ENCODE measurements at places on chromosomes 6 and 20.

GRCh38 chr6:53523511-53524454 is 21.1 kb downstream of the GCLC start:
- DNase-seq = no peak

- no peak for DNase-seq
Measured at GRCh38 chr20:23654717-23655116, 17.0 kb upstream of the CST3 start.

DNA sequence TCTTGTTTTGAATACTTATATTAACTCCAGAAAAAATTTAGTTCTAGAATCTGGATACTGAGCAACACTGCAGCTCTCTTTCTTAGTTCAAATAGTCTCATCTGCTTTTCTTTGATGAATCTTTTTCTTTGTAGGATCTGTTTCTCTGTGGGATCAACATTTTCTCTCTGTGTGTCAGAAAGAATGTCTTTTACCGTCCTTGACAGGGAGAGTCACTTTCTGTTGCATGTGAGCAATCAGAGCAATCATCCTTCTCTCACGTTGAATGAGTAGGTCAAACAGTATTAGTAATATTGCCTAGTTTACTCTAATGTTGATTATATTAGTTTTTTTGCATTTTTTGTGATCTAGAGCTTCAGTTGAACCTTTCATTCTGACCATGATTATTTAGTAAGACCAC is 130.9 kb downstream of the TRMT11 start:
- DNase-seq = no peak

DNA sequence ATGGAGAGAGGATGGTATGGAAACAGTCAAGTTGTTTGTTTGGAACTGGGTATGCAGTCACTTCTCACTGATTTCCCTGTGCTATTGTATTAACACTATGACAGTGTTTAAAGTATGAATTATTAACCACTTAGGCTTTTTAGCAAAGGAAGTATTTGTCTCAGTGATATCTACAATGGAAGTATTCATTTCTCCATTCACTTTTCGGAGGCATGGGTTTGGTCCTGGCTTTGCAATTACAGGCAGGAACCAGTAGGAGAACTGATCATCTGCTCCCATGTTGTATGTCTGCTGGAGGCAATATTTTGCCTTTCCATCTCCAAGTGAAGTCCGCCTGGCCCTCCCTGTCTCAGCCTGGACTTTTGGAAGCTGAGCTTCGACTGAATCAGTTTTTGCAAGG is 30.6 kb upstream of the EXOC2 start:
- no peak for DNase-seq

DNA sequence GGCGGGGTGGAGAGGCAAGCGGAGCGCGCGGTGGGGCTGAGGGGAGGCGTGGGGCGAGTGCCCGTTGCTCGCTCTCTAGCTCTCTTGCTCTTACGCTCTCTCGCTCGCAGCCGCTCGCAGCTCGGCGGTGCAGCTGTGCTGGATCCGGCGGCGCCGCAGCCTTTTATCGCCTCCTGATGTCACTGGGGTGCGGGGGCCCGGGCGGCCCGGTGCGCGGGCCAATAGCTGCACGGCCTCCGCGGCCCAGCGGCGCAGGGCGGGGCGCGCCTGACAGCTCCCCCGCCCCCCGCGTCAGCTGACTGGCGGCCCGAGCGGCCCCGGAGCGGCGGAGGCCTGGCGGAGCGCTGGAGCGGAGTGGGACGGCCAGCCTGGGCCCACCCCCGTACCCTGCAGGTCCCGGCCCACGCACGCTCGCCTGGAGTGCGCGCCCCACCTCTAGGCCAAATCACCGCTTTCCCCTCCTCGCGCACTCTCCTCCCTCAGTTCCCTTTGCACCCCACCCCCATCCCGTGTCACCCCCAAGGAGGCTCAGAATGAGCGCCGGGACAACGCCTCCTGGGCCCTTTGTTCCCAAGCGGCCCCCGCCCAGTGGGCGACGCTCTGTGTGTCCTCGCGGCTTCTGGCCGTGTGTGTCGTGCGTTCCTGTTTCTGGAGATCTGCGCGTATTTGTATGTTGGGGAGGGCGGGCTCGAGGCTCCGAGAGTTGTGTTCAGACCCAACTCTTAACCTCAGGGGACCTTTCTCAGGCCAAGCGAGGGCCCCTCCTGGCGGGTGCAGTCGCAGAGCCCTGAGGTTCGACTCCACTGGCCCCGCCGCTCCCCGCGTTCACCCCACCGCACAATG is at the start of gene MAFB:
Gene MAFB, minus strand, starts transcription at position 137 of the 843 bp plus-strand sequence. CDS start 386 bp downstream, outside the sequence.
- no peak for DNase-seq

DNA sequence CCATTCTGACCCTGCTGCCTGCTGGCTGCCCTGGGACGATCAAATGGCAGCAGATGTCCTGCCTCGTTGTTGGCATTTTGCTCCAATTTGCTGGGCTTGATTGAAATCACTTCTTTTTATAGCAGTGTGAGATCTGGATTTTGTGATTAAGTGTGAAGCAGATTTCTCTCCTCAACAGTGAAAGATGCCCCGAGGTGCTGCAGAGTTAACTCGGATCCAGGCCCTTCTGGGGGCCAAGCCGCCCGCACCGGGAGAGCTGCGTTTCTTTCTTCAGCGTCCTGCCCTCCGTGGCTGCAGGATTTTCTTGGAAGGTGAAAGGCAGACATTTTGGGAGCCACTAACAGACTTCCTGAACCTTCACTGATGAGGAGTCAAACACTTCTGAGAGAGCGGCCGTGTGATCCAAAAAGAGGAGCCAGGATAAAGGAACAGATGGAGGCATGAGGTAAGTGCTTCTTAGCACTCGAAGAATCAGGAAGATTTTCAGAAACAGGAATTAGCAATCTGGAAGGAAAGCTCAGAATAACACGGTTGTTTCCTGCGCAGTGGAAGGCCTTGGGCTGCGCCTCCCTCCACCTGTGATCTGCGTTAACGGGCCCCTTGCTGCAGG is 139.5 kb upstream of the AFDN start:
- no peak for DNase-seq

- no peak for DNase-seq
Measured at GRCh38 chr20:8385247-8385646, 253.2 kb downstream of the PLCB1 start.

DNA sequence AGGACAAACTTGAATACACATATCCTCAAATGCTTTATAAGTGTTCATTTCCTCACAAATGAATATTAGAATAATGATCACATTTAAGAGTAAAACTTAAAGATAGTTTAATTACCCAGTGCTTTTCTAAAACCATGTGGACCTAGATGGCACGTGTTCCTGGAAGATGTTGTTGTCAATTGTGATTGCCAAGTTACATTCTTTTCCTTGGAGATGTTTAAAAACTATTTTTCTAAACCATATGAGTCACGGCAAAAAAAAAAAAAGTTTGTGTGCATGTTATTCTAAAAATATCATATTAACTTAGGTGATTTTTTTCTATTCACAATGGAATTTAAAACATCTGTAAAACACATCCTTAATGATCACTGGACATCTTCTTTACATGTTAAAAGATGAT is 51.1 kb downstream of the RCAN2 start:
- DNase-seq = no peak

- DNase-seq = no peak
Measured at GRCh38 chr20:11792568-11792953, 125.1 kb upstream of the BTBD3 start.
